NCI-H345 (cell line): ENCODE measurements at places on chromosomes 6 and 20.
A peak's percentile ranks its signal among the peaks of the same experiment; 100 is the strongest.

DNA sequence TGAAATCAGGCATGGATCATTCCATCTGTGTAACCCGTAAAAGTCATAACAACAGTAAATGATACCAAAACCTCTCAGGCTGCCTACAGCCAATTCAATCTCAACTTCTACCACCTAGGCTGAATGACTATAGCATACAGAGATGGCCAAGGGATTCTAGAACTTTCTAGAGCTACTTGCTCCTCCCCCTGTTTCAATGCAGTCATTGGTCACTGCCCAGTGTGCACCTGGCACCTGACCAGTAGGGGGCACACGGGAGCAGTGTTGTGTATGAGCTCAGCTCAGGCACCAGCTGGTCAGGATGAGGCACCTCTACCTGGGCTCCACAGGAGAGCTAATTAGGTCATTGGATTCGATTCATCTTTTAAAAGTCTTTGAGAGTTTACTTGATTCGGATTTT, 86.2 kb downstream of the PLEKHG1 start:
- peak; percentile 40 for DNase-seq

DNA sequence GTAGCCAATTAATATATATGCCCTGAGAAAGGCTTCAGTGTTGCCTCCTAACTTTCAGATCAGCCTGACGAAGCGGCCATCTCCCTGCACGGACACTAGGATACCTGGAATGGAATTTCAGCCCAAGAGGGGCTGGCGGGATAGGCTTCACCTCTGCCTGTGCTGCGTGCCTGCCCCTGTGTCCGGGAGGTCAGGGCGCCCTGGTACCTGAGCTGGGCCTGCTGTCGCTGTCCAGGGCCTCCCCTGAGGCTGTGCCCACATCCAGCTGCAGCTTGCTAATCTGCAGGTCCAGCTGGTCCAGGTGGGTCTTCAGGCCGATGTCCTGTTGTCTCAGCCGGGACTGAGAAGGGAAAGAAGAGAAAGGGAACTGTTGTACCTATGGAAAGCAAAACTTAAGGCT, 8.6 kb downstream of the DACT2 start:
- DNase-seq = no peak

- DNase-seq = no peak
Measured at GRCh38 chr6:38651121-38651784, 11.5 kb upstream of the BTBD9 start.

DNA sequence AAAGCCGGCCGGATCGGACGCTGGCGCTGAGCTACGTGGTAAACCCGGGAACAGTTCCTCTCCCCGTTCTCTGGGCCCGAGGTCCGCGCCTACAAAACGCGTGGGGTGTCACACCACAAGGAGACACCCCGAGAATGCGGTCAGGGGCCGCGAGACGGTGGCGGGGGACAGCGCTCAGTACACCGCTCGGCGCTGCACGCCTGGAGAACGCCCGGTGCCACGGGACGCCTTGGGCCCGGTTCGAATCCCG, 670 bp downstream of the NCOA5 start:
- no peak for DNase-seq

DNA sequence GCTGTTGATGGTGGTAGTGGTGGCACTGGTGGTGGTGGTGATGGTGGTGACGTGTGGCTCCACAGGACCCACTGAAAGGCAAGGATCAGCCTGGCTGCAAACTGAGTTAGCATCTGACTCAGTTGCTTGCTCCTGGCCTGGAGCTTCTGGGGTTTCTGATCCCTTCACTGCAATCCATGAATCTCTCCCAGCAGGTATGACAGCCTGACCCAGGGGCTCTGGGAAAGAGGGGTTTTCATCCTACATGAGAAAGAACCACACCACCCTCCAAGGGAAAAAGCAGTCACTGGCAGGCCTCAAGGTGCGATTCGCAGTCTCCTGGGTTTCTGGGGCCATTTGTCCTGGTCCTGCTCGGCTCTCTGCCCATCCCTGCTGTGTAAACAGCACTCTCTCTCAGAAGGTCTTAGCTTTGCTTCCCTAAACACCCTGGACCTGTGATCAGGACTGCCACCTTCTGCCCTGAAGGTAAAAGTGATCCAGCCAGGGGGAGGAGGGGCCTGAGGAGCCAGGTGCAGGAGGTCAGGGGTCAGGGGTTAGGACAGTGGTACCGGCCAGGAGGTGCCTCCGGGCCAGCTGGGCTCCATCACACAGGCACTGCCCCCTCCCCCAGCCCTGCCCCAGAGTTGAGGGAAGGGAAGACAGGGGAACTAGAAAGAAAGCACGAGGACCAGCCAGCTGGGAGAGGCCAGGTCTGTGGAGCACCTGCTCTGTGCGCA, 152.0 kb downstream of the BMP7 start:
- no peak for DNase-seq

- DNase-seq = no peak
Measured at GRCh38 chr6:148431413-148431812, 88.8 kb downstream of the SASH1 start.

DNA sequence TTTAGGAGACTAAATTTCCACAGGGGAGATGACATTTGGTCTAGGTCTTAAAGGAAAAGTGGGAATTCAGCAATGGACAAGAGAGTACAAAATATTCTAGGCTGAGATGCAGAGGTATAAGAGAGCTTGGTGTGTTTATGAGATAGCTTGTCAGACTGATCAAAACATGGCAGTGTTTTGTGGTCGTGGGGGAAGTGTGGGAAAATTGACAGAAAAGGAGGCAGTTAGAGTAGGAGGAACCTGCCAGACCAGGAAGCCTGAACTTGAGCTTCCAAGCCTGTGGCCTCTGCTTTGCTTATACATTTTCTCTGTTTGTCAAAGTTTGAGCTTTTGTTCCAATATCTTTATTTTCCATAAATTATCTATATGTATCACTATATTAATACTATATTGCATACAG, 69.5 kb upstream of the MAP3K7 start:
- no peak for DNase-seq

GRCh38 chr6:112835078-112835477, 487.9 kb downstream of the RFPL4B start:
- DNase-seq = no peak

DNA sequence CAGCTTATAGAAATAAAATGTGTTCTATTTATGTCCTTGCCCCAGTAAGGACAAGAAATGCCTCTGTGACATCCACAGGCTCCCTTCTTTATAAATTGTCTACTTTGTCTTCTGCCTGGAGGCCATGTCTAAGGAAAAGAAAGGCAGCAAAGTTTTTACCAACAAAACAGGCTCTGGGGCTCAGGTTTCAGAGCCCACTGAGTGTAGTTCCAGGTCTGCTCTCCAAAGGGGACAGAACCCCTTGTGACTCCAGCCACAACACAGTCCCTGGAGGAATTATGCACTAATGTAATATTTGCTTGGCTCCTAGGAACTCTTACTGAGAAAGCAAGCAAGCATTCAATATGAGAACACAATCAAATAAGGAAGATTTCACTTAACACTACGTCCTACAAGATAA, 80.1 kb downstream of the PAK5 start:
- no peak for DNase-seq

DNA sequence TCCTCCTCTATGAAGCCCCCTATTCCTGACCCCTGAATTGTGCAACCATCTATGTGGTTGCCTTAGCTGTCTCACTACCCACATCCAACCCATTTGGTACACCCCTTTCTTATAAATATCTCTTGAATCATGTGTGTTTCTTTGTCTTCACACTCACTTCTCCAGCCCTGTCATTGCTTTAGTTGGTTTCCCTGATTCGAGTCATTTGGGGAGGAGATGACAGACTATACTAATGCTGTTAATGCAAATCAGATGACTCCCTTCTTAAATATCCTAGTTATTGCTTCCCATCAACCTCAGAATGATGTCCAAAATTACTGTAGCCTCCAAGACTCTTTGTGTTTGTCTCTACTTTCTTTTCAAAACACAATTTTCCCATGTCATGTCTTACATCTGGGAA, 23.0 kb downstream of the SLC35D3 start:
- DNase-seq = no peak

DNA sequence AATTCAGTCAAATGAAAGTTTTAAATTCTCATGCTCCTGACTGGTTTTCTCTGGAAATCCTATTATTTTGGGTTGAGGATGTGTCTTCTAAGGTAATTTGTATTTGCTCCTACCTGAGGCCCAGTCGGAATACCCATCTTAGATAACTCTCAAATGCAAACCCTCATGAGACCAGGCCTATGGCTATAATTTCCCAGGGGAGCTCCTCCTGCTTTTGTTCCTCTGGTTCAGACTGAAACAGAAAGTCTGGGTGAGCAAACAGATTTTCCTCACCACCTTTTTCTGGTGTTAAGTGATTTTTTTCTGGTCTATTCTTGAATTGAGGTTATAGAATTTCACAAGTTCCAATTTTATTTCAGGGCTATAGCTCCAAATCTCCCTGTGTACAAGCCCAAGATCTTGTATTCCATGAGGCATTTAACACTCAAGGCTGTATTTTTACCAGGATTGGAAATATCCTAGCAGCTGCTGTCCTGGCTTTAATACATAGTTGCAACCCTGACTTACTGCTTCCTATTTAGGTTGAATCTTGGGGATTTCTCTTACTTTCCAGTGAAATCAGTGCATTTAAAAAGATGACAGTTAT, 169.1 kb upstream of the PTCHD4 start:
- peak; percentile 38 for DNase-seq

DNA sequence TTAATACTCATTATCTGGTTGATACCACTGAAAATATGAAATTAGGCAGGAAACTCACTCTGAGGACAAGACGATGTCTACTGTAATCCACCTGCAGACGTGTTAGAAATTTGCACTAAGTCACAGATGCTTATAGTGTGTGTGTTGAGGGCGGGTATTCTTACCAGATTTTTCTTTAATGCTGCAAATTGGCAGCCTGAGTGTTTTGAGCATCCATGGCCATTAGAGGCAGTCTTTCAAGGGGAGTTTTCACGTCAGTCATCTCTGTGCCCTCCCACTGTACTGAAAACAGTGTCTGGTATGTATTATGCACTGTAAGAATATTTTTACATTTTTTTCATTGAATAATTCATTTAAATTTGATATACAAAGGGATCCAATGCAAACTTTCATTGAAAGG, 266.5 kb upstream of the QKI start:
- DNase-seq = no peak

GRCh38 chr20:44517454-44517853, 4.4 kb downstream of the SERINC3 start:
- no peak for DNase-seq

DNA sequence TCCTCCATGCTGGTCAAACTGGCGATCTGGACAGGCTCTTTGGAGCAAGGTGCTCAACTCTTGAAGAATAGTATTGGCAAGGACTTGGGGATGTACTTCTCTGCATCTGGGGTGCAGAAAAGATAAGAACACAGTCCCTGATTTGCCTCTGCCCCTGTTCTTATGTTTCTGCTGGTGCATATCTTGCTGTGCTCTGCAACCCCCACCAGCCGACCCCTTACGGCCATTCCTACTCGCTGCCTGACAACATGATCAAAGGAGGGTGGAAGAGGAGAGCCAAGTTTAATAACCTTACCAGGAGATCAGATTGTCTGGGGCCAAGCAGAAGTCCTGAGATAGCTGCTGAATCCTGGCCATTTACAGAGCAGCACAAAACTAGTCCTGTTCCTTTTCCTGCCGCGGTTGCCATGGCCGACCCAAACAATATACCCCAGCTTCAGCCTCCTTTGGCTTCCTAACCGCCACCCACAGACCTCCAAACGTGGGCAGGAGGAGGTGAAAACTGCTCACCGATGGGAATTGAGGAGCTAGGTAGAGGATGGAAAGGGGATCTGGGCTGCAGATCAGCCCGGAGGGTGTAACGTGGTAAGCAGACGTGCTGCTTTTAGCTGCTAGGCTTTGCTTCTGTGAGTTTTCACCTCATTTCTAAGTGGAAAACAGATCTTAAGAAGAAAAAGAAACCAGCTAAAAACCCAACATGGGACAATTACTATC, 60.9 kb downstream of the ATXN1 start:
- DNase-seq = no peak

GRCh38 chr6:108113557-108114519, 39.3 kb upstream of the OSTM1 start:
- peak; percentile 3 for DNase-seq

GRCh38 chr6:5747379-5747778, 259.3 kb downstream of the NRN1 start:
- no peak for DNase-seq

DNA sequence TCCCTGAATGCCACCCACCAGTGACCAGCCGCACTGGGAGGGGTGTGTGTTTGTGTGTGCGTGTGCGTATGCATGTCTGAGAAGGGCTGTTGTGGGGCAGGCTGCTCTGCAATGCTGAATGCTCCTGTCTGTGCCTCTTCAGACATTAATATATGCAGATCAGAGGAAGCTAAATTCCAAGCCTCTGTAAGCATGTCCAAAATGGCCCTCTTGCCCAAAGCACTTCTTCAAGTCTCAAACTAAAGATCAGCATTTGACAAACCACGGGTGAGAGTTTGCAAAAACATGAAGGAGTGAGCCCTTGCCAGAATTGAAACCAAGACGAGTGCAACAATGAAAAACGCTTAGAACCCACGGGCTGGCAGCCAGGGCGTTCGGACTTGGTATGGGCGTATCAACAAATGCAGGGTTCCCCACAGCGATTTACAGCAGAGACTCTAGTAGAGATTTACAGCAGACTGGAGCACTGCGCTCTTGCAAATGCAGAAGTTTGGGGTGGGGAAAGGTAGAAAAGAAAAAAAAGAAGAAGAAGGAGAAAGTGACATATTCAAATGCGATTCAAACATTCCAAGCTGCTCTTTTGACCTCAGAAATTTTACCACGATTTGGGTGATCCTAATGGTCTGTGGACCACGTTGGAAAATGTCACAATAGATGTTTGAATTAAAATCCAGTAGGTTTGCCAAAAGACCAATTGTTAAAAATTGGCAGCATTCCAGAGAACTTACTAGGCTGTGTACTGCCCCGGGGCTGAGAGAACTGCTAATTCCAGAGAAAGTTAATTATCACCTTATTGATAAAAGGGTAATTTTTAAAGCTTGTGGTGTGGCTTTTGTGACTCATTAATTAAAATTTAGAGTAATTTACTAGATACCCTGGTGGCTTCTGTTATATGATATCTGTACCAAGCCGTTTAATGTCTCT, 3.5 kb downstream of the SCML4 start:
- DNase-seq = peak; percentile 83

DNA sequence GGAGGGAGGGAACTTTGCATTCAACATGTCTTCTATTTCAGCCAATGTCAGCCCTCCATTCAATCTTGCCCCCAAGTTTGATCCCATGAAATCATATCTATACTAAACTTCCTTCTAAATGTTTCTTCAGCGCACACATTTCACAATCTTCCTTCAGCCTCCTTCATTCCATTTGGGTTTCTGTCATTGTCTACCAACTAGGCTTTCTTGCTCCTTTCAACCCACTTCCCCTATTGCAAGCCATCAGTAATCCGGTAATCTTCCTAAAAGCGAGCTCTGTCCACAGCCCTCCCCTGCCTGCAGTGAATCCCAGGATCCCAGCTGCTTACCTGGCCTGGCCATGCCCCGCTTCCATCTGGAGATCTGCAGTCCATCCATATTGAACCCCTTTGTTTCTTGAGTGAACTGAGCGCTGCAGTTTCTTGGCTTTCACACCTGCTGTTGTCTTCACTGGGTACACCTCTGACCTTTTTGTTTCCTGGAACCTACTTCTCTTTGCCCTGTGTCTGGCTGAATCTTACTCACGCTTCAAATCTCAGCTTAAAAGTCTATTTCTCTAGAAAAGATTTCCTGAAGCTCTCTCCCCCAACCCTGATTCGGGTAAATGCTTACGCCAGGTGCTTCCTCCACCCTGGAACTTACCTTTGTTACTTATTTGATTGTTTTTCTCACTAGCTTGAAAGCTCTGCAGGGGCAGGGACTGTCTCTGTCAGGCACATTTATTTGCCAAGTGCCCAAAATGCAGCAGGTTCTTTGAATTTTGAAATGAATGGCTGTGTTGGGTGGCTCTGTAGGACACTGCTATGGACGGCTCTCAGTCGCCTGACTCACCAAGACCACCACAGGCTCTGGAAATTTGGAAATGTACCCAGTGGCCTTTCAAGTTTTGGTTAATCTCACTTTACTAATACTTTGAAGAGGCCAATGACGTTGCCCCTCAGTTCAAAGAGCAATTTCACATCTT, 50.3 kb downstream of the ADTRP start:
- DNase-seq = no peak
